ENCODE measurements at places on chromosomes 1 and 21. TPM values are rescaled to one million over a fixed set of nuclear protein-coding genes. Genes with fewer than 3 reads are reported as not detected.

RPS6KA1 gene
- polyA plus RNA-seq: 24.0 TPM

DNA sequence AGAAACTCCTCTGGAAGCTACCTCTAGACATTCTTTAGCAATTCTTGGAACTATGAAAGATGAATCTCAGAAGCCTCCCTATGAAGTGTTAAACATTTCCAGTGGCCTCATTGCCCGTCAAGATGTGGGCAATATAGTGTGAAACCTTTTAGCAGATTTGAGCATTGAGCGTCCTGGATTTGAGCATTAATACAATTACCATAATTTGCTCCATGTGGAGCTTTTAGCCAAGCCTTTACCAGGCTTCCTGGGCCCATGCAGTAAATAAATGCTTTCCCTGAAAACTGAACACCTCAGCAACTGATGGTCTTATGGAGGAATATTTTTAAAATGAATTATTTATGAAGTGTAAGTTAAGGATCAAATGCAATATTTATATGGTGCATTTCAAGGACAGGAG, 162.0 kb downstream of the FGGY start:
- DNase-seq: no peak

DNA sequence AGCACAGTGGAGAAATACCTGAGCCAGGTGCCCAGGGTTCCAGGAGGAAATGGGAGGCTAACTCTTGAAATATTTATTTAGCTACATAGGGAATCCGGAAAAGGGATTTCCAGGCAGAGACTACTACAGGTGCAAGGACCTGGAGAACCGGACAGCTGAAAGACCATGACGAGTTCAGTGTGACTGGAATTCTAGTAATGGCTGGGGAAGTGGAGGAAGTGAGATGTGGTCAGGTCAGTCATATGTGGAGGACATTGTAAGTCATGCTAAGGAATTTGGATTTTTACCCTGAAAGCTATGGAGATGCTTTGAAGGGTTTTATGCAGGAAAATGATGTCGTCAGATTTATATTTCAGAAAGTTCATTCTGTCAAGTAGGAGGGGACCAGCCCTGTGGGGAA, 1.8 kb downstream of the CAP1 start:
- DNase-seq: no peak

- DNase-seq: no peak
Observed at GRCh38 chr1:112520166-112520565, 11.4 kb downstream of the WNT2B start.

DNA sequence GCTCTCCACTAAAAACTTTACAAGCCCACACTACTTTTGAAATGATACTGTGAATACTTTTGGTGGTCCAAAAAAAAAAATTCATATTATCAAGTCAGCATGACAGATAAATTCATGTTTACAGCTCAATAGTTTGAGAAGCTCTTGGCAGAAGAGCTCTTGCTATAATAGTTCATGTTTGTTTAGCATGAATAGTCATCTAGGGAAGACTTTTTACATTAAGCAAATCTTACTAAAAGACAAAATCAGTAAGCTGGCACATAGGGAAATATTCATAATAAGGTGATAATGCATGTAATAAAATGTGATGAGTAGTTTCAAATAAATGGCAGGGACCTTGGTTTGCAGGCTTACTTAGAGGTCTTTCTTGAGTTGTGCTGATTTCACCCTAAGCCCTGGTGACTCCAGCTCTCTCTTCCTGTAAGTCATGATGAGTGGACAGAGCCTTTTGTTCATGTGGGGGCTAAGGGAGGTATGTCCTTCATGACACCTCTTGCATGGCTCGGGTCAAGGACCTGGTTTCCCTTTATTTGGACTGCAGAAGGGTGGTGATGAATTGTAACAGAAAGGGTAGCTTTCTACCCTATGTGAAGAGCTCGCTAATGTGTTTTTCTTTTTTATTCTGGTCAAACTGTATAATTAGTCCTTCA, 166.7 kb downstream of the GABPA start:
- no peak for DNase-seq

COL11A1 gene
- polyA plus RNA-seq: 0.58 TPM

- DNase-seq: peak; percentile 85
Observed at GRCh38 chr1:157992031-157992832, 1.2 kb upstream of the KIRREL1 start.

NR5A2 gene
- polyA plus RNA-seq: 0.53 TPM

CCDC30 gene
- polyA plus RNA-seq: 7.2 TPM

DNA sequence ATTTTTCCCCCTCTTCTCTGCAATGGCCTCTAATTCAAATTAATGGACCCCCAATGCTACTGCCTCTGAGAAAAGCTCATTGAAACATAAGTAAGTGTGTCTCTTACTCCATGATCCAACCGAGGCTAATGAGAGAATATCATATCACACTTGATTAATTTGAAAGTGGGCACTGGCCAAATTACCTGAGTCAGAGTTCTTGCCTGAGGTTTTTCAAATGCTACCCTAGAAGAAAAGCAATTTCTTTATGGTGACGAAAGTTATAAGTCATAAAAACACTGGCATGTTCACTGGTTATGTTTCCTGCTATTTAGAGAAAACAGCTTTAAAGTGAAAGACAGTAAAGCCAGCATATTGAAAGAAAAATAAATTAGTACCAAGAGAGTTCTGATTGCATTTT, 368.8 kb upstream of the TMPRSS15 start:
- no peak for DNase-seq

DNA sequence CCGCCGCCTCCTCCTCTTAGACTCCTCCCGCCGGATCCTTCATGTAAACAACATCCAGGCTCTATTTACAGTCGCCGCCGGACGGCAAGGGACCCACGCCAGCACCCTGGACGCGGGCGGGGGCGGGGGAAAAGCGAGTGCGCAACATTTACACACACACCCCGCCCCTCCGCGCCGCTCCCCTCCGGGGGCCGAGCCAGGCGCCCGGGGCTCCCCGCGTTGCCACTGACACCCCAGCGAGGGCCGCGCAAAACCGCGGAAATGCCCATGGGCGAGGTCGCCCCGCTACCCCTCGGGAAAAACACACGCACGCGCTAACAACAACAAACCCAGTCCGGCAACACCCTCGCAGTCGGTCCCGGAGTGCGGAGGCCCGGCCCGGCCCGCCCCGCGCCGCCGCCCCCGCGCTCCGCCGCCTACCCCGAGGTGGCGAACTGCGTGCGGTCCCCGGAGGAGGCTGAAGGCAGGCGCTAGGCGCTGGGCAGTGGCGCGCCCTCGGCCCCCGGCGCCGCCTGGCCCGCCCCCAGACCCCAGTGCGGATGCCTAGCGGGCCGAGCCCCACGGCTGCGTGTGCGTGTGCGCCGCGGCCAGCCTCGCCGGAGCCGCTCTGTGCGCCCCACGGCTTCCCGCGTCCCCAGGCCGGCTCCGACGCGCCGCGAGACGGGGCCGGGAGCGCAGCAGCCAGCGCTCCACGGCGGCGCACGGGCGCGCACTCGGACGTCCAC, 81.1 kb upstream of the AK4 start:
- peak; percentile 82 for DNase-seq

- peak; percentile 88 for DNase-seq
Observed at GRCh38 chr1:67760030-67760821, 73.0 kb downstream of the GNG12 start.

GRCh38 chr1:222171005-222171404, 376.9 kb downstream of the HHIPL2 start:
- DNase-seq: peak; percentile 7

DNA sequence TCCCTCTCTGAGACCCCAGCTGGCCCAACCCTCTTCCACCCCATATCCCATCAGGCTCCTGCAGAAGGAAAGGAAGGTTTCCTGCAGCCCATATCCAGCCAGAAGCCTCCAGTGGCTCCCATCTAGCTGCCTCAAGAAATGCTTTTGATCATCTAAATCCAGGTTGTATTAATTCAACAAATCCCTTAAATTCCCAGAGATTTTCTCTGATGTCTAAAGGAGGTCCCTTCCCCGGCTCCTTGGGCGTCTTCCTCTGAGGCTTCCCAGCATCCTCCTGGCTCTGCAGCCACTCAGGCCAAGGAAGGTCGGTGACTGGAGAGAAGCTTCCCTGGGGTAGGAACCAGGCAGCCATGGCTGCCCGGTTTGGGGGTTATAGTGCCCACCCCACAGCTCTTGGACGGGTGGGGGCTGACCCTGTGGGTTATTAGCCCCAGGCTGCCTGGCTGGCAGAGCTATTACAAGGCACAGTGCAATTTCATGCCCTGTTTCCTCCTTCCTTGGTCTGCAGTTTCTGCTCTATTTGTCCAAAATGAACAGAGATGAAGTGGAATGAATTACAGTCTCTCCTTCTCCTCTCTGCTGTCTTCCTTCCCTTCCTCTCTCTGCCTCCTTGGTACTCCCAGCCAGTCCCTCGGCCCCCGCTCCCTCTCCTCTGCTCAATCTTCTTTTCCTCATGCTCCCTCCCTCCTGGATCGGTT, 34.8 kb upstream of the DISP3 start:
- DNase-seq: no peak

DNA sequence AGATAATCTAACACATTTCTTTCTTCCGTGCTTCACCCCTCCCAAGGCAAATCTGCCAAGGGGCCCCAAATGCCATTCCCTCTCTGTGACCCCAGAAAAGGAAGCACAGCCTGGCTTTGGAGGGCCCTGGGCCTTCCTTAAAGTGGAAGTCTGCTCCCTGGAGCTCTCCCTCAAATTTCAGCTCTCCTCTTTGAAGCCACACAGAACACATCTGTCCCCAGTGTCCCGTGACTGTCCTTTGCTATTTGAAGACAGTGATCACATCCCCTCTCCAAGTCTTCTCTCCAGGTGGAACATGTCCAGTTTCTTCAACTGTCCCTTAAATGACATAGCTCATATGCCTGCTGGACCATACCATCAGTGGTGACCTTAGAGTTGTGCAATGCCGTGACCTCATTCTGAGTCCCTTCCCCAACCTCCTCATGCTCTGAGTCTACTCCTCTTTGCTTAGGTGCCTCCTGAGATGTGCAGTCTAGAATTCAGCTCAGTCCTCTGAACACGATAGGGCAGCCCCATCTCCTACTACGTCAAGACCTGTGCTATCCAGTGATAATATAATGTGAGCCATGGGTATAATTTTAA, 18.4 kb upstream of the FOXO6 start:
- DNase-seq: no peak

SV2A gene
- 112 TPM for polyA plus RNA-seq

DNA sequence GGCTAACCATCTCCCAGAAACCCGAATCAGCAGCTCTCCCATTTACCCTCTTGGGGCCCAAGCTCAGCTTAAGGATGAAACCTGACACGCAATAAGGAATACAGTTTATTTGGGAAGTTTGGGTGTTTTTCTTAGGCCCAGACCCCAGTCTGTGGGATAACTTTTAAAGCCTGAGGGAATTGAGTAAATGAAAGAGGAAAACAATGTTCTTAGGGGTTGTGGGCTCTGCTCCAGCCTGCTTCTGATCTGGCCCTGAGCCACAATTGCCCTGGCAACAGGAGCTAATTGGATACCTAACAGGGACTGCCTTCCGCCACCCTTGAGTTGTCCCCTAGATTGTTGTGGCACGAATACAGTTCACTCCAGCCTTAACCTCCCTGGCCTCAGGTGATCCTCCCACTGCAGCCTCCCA, 20.1 kb downstream of the DYRK3 start:
- DNase-seq: peak; percentile 48

MIA3 gene
- polyA plus RNA-seq: 27.4 TPM

SLC35F3 gene
- polyA plus RNA-seq: 6.2 TPM
